ENCODE measurements at places on chromosomes 7 and 10.

DNA sequence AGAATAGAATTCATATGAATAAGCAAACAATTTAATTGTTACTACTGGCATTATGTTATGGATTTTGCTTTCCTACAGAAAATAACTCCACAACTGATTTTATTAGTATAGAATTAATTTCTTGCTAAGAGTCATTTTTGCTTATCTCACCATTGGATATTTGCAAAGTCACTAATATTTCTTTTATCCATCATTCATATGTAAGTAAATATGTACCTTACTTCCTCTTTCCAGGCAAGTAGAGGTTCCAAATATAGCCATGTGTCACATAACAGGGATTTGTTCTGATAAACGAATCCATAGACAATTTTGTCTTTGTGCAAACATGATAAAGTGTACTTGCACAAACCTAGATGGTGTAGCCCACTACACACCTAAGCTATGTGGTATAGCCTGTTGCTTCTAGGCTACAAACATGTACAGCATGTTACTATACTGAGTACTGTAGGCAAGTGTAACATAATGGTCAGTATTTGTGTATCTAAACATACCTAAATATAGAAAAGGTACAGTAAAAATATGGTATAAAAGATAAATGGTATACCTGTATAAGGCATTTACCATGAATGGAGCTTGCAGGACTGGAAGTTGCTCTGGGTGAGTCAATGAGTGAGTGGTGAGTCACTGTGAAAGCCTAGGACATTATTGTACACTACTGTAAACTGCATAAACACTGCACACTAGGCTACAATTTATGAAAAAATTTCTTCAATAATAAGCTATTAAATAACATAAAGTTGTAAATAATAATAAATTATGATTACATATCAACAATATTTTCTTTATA, 18.3 kb downstream of the KLLN start:
- no peak for DNase-seq

GRCh38 chr10:112282086-112282485, 1.1 kb upstream of the TECTB start:
- DNase-seq = no peak

- DNase-seq = no peak
These were observed 169.7 kb downstream of the CACNA2D1 start for GRCh38 chr7:82273886-82274285.

DNA sequence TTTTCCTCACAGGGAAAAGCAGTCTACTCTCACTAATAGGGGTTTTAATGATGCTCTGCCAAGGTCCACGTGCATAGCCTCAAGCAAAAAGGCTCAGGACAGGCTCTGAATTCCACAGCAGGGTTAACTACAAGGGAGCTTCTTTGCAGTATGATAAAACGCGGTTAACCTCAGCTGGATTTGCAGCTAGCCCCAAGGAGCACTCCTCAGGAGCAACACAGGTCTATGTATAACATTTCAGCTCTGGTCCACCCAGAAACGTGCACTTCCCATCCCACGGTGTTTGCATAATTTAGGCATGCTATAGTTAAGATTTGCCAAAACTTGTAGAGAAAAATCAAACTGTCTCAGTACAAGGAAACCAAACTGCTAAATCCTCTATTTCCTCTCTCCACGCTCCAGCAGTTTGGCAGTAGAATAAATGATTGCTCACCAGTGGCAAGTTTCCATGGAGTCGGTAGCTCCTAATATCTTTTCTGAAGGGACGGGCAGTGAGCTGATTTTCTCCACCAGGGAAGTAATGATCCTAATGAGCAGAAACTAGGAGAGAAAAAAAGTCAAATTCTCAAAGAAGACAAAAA, 13.1 kb upstream of the ASB4 start:
- no peak for DNase-seq

DNA sequence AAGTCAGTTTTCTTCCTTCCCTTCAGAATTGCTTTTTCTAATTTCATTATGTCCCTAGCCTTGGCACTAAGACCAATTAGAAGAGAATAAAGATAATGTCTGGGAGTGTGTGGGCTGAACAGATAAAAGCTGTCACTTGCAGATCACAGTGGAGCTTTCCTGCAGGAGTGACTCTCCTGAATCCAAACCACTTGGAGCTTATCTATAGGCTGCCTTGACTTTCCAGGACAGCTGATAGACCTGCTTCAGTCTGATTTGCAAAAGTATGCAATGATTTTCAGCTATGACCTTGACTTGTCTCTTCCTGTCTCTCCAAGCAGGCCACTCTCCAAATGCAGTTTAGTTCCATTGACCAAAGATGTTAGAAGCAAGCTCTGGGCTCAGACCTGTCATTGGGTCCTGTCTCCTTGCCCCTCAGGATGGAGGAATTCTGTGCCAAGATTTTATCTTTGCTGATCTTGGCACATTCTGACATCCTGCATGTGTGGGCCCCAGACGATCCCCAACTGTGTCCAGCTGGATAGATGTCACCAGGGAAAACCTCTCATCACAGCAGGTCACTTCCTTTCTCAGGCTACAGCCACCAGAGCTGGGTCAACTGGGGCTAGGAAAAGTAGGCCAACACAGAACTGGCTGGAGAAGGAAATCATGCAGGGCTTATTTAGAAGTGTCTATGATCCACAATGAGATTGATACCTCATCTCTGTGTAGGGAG, 120.9 kb upstream of the ZNF438 start:
- no peak for DNase-seq

GRCh38 chr7:34385384-34385783, 272.6 kb upstream of the NPSR1 start:
- DNase-seq = no peak

- DNase-seq = no peak
These were observed 276.3 kb downstream of the ADARB2 start for GRCh38 chr10:1461016-1461415.

DNA sequence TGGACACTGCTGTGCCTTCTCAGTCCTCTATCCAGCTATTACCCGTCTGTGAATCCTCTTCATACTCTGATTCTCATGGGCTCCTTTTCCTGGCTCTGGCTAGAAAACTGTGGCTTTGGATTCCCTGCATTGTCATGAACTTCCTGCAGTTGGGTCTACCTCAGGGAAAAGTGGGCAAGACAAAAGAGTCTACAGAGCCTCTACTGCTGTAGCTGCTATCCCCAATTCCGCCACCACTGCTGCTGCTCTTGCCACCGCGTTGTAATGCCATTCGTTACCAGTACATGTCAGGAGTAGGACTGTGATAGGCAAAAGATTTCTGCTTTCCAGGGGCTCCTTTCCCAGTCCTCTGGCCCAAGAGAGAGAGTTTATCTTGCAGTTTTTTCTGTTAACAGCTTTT, 23.9 kb upstream of the PPP1R17 start:
- no peak for DNase-seq

DNA sequence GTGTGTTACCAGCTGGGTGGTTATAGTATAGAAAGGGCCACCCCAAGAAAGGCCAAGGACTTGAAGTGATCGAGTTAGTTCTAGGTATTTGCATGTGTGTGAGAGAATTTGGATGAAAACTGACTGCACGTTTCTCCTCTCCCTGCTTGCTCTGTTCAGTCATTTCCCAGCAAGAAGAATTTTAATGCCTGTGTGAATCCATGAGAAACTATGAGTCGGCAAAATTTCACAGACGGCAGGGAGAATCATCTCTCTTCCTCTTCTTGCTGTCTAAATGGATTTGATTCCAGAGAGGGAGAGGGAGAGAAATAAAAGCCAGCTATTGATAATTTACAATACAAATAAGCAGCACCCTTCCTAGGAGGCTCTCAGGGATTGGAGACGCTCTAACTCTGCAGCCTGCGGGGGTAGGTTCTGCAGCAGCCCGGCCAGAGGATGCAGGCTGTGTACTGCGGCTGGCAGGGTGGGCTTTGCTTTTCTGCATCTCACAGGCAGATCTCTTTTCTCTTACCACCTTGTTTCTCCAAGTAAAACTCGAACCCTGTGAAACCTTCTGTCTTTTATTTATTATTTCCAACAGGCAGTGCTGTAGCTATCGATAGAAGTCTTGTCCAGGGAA, 183.6 kb downstream of the TCF7L2 start:
- DNase-seq = no peak

GRCh38 chr7:69677881-69678493, 79.7 kb downstream of the AUTS2 start:
- DNase-seq = no peak

DNA sequence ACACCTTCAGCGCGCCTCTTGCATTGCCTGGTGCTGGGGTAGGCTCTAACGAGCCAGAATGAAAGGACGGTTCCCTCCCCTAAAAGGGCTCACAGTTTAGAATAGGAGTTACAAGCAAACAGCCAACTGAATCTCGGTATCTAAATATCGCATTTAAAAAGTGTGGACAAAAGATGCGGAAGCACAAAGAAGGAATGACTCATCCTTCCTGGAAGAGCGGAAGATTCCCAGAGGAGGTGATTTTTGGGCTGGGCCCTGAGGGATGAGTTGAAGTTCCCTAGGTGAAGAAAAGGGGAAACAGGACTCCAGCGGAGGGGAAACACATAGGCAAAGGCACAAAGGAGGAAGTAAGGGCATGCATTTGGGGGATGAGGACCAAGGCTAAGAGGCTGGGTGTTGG, 29.9 kb downstream of the SRRM3 start:
- no peak for DNase-seq

DNA sequence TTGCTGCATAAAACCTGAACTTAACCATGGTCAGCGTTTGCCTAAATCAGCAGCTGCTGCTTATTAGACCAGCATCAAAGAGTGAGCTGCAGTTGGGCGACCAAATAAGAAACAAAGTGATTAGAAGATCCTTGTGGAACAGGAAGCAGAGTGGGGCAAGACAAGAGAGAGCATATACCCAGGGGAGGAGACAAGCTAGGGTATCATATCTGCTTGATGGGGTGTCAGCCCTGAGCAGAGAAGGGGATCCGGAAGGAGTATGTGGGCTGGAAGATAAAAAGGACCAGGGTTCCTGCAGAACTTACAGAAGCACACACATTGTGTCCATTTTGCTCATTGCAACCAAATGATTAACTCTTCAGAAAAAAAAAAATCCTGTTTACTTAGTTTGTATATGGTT, 213.6 kb downstream of the CELF2 start:
- DNase-seq = no peak

DNA sequence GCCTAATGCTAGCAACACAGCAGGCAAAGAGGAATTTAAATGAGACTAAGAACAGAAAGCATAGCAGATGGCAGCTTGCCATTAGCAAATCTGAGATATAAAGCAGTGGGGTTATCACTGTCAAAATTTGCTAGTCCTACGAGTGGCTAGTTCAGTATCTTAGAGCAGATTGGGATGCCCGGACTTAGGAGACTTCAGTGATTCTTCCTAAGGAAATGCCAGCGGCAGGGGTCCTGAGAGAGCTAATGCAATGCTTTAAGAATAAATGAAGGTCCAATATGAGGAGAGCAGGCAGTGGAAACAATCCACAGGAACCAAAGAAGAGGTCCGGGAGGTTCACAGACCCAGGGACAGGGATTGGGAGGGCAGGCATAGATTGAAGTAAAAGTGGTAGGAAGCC, 169.3 kb upstream of the NPSR1 start:
- no peak for DNase-seq

GRCh38 chr7:125780153-125780552, 850.5 kb upstream of the POT1 start:
- DNase-seq = no peak

GRCh38 chr7:157897681-157898080, 560.9 kb downstream of the DNAJB6 start:
- DNase-seq = no peak

DNA sequence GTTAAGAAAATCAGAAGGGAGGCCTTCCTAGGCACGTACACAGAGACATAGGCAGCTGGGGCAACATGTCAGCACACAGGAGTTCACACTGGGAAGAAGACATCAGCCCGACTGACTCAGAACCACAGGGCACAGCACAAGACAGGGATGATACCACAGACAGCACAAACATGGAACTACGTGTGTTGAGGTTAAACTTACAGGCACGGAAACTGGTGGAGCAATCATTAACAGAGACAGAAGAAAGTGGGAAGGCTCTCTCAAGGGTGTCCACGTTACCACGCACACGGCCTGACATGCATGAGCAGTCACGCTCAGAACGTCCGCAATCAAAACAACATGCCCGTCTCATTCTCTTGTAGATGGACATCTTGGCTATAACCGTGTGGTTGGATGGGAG, 636.4 kb downstream of the KCNMA1 start:
- no peak for DNase-seq

GRCh38 chr10:49579621-49580020, 30.5 kb upstream of the SLC18A3 start:
- no peak for DNase-seq

DNA sequence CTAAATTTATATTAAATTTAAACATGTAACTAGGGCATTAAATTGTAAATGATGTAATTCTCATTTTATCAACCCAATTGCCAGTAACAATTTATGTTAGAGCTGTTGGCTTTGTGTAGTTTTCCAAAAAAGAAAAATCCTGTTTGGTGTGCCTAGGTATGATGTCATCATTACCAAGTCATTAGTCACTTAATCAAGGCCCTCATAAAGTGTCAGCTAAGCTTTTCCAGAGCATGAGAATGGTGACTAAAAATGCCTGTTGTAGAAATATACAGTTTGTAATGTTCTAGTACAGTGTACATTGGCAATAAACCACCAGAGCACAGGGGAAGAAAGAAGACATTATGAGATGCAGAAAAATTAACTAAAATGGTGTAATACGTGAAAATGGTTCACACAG, 593.8 kb upstream of the ANKRD30A start:
- DNase-seq = no peak

GRCh38 chr7:158394936-158395335, 192.7 kb downstream of the PTPRN2 start:
- DNase-seq = no peak

- DNase-seq = no peak
These were observed 109.0 kb upstream of the SHH start for GRCh38 chr7:155921086-155921803.

GRCh38 chr7:77293046-77293445, 93.4 kb upstream of the FGL2 start:
- DNase-seq = no peak

GRCh38 chr7:158430308-158431034, 157.2 kb downstream of the PTPRN2 start:
- no peak for DNase-seq

DNA sequence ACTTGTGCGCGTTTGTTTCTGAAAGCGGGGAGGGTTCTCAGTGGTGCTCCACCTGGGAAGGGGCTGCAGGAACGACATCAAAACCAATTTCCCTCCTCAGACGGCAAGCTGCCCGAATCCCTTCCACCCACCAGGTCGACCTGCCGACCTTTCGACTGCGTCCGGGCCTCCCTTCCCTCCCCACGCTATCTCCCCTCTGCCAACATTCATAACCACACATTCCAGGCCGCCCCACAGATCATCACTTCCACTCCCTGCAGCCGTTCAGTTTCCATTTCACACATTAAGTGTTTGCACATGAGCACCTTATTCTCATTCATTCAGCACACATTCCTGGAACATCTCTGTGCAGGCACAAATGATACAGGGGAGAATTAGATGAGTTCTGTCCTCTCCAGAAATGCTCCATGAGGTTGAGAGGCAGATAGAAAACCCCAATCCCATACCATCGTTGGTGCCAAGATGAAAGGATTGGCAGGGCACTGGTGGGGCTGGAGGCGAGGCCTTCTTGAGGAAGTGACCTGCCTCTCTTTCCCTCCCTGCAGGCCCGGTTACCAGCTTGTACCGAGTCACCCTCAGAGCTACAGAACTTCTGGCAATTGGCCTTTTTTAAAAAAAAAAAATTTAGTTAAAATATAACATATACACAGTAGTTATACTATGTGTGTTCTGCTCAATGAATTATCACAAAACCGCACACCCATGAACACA, 70.0 kb downstream of the MINDY4 start:
- no peak for DNase-seq

- no peak for DNase-seq
These were observed 87.3 kb downstream of the ADCY1 start for GRCh38 chr7:45661302-45661995.

- no peak for DNase-seq
These were observed 4.9 kb downstream of the CADPS2 start for GRCh38 chr7:122881324-122881723.

Measured in stimulated activated CD8-positive, alpha-beta memory T cell treated with anti-CD3 and anti-CD28 coated beads, Interleukin-4, amount 100 ng/mL, for 4 hours (primary cell).